Kidney capillary endothelial cell (primary cell): ENCODE measurements at places on chromosomes 12 and 14.

DNA sequence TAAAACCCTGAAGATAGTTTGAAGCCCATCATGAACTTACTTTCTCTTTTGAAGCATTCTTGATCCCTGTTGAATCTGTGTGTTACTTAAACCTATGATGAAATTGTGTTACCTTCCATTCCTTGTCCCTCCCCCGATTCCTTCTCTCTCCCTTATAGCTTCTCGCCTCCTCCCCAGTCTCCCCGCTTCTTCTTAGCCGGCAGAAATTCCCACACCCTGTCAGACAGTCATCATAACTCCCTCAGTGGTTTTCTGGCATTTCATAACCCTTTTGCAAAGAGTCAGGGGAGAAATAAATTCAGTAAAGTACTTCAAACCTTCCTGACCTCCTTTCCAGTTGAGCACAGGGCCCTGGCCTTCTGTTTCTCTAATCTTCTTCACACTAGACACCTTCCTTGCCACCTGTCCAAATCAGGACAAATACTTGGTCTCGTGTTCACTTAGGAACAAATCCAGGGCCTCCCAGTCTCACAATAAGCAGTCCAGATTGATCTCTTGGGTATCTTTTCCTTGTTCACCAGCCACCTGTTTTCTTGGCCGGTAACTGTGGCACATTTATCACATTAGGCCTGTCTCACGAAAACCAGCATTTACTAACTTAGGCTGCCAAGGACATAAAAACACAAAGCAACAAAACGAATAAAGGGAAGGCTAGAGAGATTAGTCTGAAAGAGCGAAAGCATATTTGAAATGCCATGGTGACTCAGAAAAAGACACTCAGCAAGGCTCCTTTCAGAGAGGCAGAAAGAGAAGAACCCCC, 355.9 kb downstream of the TMTC2 start:
- DNase-seq: no peak

DNA sequence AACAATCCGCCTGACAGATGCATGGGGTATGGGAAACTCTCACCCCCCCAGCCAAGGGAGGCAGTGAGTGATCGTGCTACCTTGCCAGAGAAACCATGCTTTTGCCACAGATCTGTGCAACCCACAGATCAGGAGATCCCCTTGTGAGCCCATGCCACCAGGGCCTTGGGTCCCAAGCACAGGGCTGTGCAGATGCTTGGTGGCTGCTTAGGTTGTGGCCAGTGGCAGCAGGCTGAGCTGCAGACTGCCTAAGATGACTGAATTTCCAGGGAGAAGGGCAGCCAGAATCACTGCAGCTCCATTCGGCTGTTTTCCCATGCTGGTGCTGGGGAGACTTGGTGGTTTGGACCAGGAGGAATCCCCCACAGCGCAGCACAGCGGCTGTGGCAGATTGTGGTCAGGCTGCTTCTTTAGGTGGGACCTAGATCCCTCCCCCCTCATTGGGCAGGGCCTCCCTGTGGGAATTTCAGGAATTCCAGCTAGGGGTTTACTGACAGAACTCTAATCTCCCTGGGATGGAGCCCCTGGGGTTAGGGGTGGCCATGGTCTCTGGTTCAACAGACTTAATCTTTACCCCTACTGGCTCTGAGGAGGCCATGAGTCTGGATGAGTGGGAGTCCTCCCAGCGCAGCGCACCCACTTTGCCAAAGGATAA, 264.6 kb upstream of the DAAM1 start:
- no peak for DNase-seq

DNA sequence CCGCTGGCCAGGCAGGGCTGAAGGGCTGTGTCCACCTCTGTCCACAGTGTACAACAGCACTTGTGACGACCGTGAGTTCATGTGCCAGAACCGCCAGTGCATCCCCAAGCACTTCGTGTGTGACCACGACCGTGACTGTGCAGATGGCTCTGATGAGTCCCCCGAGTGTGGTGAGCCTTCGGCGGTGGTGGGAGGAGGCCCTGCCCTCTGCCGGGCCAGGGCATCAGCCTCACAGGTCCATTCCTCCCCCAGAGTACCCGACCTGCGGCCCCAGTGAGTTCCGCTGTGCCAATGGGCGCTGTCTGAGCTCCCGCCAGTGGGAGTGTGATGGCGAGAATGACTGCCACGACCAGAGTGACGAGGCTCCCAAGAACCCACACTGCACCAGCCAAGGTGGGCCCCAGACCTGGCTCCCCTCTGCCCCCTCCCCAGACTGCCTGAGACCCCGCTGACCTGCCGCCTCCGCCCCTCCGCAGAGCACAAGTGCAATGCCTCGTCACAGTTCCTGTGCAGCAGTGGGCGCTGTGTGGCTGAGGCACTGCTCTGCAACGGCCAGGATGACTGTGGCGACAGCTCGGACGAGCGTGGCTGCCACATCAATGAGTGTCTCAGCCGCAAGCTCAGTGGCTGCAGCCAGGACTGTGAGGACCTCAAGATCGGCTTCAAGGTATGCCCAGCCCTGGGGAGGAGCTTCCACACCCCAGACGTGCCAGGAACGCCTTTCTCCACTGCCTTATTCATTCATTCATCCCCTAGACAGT, 20.8 kb upstream of the NXPH4 start:
- no peak for DNase-seq

GRCh38 chr14:68285421-68286179, 466.0 kb downstream of the RAD51B start:
- DNase-seq: no peak

- DNase-seq: no peak
These were observed 284.1 kb downstream of the BTG1 start for GRCh38 chr12:91861554-91861953.

DNA sequence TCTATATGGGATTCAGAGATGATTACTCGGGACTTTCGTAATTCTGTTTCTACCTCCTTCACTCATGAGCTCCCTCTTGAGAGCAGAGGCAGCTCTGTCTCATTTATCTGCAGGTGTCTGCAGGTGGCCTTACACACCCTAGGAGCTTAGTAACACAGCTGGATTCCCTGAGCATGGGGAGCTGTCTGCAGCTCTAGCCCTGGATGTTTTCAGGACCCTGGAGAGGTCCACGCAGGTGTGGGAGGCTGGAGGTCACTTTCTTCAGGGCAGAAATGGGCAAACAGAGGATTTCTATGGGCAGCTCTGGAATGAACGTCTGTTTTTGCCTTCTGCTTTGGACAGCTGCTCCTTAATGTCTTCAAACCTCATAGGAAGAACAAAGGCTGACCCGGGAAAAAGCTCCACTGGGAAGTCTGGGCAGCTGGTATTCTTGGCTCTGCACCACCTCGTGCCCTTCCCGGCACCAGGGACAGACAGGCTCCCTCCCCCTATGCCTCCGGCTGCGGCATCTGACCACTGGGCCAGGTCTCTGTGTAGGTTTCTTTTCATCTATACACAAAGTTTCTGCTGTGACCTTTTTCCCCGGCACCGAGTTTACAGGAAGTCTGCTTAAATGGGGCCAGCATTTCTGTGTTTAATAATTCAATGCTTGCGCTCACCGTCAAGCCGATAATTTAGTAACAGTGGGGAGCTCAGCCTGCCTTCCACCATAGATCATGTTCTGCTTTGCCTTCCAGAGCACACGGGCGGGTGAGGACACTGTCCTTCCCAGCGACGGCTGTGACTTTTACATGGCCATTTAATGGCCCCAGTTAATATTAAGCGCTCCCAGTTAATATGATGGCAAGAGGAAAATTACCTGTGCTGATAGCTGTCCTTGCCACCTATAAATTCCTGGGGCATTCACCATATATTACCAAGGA, 320.2 kb upstream of the SFSWAP start:
- no peak for DNase-seq

- no peak for DNase-seq
These were observed 32.1 kb upstream of the HECTD1 start for GRCh38 chr14:31239741-31240140.

DNA sequence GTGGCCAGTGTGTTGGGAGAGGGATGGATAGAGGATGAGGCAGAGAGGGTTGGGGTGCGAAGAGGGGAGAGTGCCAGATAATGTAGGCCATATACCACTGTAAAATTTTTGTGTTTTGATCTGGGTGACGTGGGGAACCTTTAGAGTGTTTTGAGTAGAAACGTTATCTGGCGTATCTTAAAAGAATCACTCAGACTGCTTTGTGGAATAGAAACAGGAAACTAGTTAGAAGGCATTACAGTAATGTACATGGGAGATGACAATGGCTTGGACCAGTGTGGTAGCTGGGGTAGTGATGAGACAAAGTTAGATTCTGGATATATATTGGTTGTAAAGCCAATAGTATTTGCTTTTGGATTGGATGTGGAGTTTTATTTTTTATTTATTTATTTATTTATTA, 20.6 kb downstream of the ATF1 start:
- DNase-seq: no peak

DNA sequence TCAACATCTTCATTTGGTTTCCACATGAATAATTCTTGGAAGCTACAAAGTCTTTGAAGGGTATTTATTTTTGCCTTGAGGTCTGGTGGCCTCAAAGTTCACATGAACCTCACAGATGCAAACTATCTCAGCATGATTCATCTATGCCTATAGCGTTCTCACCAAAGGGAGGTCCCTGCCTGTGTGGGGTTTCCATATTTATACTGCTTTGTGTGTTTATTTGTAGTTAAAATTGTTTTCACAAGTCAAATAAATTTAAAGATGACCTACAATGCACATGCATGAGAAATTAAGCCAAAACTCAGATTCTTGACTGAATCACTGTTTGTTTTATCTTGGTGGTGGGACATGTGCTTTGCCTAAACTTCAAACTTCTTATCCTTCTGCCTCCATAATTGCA, 176.7 kb downstream of the PPM1H start:
- DNase-seq: no peak

DNA sequence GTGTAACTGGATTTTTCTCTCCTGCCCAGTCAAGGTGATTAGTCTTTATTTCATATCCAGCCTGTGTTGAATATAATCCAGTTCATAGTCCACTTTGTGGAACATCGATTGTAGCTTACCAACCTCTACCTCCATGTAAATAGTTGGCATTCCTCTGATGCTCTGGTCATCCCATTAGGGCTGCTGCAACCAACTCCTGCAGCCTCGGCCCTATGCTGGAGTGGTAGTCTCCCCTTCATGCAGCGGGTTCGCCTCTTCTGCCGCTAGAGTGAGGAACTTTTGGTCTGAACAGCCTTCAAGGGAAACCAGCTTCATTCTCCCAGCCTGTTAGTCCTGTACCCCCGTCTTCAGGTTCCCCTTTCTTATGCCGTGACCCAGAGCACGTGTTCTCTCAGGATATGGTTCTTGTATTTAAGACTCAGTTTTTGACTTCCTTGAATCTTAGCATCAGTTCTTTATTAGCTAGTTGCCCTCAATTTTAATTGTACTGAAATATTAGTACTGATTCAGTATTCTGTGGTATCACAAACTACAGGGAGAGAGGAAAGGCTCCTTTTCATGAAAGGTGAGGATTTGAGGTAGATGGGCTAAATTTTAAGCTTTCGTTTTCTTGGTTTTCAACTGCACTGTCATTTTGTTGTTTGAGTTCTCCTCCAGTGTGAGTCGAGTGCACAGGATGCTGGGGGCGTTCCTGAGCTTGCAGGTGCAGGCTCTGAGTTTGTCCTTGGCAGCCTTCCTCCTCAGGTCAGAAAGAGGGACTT, 33.2 kb downstream of the ZNF664 start:
- DNase-seq: no peak

DNA sequence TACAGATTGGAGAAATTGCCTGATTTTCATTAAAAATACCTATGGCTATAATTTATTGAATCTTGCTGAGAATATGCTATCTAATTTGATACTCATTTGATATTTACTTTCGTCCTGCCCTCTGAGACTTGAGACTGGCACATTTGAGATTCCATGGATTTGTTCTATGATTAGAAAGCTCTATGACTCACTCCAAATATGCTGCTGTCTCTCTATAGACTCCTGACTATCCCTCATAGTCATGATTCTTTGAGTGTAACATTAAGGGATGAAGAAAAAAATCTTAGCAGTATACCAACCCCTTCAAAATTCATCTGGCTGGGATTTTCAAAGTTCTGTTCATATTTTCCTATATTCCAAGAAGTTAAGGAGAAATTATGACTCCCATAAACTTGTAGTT, 191.9 kb downstream of the LRIG3 start:
- DNase-seq: no peak

DNA sequence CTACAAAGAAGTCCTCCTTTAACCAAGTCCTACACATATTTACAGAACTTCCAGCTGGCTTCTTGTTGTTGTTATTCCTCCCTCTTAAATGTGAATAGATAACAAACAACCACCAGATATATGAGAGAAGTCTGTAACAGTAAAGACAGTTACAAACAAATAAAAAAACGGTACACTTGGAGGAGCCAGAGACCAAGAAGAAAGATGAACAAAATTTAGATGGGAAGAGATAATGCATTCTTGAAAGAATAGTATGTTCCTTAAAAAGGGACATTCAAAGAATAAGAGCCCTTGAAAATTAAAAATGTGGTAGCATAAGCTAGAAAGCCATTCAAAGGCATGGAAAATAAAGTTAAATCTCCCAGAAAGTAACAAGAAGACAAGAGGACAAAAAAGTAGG, 25.9 kb downstream of the SLCO1A2 start:
- no peak for DNase-seq

DNA sequence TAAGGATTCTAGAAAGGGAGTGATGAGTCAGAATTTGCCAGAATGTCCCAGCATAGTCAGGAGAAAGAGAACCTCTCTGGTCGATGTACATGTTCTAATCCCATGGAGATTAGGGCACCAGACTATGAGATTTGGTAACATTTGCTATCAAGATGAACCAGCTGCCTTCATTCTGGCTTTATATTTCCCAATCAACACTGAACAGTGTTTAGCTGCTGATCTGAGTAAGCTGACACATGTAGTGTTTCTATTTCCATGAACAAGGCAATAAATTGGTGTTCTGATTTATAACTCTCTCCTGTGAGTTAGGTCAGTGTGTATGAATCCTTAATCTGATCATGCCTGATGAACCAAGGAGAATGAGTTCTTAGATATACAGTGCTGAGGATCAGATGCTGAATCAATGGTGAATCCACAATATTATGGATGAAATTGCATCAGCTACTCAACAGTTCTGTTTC, 158.0 kb upstream of the AMIGO2 start:
- DNase-seq: no peak

DNA sequence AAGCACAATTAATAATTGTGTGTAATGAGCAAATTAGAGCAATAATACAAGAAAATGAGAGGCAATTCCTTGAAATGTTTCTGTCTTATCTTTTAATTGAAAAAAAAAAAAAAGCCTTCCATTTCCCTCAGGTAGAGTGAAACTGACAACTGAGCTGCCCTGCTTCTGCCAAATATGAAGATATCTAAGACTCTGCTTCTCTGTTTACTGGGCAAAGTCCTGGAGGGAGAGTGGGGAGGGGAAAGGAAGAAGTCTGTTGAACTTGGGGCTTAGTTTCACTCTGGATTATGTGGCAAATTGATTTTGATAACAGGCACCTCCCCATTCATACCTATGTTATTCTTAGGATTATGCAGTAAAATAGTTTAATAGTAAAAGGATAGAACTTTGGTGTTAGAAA, 364.9 kb downstream of the NRXN3 start:
- no peak for DNase-seq

- DNase-seq: no peak
These were observed 40.2 kb upstream of the CCDC196 start for GRCh38 chr14:66445936-66446335.

DNA sequence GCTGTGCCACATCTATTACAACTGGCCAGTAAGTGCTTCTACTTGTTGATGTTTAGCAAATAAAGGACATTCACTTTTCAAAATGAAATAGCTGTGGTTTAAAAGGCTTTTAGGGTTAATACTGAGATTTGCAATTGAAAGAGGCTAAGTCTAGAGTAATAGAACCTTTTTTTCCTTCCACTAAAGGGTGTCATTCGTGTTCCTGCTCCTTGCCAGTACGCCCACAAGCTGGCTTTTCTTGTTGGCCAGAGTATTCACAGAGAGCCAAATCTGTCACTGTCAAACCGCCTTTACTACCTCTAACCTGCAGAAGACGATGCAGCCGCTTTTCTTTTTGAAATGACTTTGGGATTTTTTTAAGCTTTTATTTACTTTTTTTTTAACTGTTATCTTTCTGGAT, 33.6 kb downstream of the PIWIL1 start:
- no peak for DNase-seq
